ENCODE measurements at places on chromosomes 2 and 18.

DNA sequence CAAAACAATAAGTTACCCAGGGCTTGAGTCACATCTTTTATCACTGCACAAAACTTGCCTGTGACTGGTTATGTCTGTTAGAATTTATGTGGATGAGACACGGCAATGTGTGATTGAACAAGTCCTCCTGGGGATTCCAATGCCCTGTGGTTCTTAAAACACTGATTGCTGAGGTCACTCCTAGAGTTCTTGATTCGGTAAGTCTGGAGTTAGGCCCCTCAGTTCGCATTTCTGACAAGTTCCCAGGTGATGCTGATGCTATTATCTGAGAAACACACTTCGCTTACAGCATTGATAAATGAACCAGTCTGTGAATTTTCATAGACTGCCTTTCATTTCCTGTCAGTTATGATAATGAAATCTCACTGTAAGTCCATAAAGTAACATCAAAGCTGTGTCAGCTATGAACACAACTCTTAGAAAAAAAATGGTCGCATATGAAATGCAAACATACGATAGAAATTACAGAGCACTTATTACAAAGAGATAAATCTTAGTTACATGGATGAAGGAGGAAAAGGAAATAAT lies 214.0 kb downstream of the DLGAP1 start:
- no peak for DNase-seq

GRCh38 chr18:48265328-48265727 lies 143.9 kb downstream of the ZBTB7C start:
- no peak for DNase-seq

- DNase-seq = no peak
Observed at GRCh38 chr18:31077878-31078277, 24.3 kb downstream of the DSC2 start.

GRCh38 chr2:40126006-40126405 lies 325.9 kb downstream of the SLC8A1 start:
- no peak for DNase-seq

- DNase-seq = no peak
Observed at GRCh38 chr2:206915121-206915520, 24.2 kb upstream of the CPO start.

Data from mesothelial cell of epicardium (in vitro differentiated cells).